ENCODE measurements at places on chromosomes 7 and 10.

GRCh38 chr10:112848228-112848627 is 101.8 kb upstream of the TCF7L2 start:
- DNase-seq, result no peak

GRCh38 chr10:132827861-132828539 is 42.1 kb upstream of the NKX6-2 start:
- no peak for DNase-seq

- no peak for DNase-seq
These were observed 50.6 kb downstream of the CFTR start for GRCh38 chr7:117530390-117530789.

DNA sequence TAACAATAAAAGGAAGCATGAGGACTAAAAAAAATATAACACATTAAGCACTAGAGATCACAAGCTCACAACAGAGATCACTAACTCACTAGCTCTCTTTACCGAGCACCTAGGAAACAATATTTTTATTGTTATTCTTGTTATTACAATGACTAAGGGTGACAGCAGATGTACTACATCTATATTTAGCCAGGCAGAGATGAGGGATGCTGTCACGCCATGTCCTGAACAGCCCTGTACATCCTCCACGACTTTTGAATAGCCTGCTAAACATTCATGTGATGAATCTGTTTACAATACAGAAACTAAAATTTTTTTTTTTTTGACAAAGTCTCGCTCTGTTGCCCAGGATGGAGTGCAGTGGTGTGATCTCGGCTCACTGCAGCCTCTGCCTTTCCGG is 22.7 kb downstream of the FAM133B start:
- no peak for DNase-seq

DNA sequence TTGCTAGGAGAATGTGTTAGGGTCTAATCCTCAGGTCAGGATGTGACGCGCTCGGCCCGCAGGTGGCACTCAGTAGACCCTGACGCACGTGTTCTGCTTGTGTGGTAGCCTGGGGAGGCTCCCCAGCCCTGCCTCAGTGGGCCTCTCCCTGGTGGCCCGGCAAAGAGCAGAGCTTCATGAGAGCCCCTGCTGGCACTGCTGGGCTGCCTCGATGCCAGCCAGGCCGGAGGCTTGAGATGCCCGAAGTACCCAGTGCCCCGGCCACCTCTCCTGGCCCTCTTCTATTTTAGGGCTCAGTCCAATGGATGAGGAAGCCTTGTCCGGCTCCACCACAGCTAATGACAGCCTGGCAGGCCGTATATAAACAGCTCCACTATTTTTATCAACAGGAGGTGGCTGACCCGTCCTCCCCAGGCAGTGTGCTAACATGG is 42.0 kb downstream of the PRF1 start:
- no peak for DNase-seq

GRCh38 chr7:77799078-77799964 is 748 bp downstream of the PHTF2 start:
- DNase-seq, result no peak

All from right atrium auricular region (tissue), 2 donors.